Activated T-cell treated with anti-CD3 and anti-CD28 coated beads for 4 hours (primary cell): ENCODE measurements at places on chromosomes 7 and 10.

DNA sequence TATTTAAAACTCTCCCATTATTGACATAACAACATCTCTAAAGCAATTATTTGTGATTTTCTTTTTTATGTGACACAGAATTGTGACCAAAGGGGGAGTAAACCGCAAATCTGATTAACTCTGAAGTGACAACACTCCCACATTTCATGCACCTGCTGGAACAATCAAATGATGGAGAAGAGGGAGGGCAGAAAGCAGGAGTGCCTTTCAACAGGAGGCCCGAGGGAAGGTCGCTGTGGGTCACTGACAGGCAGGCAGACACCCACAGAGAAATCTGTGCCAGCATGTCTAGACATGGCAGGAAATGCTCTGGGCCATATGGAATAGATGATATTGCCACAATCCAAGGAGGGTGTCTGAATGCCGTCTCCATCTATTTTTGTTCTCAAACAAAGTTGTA is 247.3 kb downstream of the DOCK4 start:
- no peak for DNase-seq

GRCh38 chr10:130816116-130816901 is 495.2 kb downstream of the TCERG1L start:
- no peak for DNase-seq

DNA sequence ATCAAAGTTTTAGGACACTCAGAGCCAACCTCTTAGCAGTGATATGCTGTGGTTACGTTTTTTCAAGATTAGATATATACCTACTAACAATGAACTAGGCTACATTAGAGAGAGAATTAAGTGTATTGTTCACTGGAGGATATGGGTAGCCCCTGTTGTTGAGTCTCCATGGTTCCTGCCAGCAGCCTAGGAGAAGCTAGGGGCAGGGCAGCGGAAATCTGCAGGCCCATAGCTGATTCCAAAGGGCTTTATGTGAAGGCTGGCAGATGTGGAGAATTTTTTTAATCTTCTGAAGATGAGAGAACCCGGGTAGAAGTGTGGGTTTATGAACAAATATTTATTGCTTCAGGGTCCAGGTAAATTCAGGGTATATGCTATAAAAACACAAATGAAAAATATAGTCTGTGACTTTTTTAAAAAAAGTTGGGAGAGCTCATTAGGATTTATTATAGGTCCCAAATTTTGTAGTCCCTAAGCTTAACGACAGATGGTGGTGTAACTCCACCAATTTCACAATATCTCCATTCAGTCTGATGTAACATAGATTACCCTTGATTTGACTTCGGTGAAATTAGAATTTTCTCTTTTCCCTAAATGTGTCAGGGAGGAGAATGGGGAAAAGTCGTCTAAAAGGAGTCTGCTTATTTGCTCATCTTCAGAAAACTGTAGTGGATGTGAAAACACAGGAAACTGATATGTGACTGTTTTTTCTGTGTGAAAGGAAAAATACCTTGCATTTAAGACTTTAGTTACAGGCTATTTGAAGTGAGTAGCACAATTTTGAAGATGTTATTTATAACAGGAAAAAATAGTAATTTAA is 163.0 kb upstream of the PPP1R3A start:
- DNase-seq: no peak

- DNase-seq: no peak
These were observed 1274.0 kb upstream of the CELF2 start for GRCh38 chr10:9743639-9744038.

DNA sequence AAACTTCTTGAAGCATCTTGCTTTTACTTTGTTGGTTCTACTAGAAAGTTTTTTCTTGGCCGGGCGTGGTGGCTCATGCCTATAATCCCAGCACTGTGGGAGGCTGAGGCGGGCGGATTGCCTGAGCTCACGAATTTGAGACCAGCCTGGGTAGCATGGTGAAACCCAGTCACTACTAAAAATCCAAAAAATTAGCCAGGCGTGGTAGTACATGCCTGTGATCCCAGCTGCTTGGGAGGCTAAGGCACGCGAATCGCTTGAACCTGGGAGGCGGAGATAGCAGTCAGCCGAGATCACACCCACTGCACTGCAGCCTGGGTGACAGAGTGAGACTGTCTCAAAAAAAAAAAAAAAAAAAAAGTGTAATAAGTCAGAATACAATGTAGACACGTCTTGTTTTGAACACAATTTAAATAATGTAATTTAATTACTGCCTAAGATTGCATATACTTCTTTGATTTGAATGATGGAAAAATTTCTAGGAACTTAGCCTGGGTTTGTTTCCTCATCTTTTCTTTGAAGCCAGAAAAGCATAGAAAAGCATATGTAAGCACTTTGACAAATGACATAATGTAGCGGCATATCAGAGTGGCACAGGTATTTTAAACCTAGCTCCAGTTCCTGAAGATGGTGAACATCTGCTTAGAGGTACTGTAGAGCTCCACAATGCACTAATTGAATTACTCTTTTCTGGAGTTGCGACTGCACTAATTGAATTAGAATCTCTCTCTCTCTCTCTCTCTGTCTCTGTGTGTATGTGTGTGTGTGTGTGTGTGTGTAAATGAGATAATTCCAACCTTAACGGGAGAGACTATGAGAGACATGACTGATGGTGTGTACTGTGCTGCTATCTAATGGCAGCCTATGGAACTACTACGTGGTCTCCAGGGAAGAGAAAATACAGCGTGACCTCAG is 87.8 kb downstream of the BTRC start:
- peak; percentile 1 for DNase-seq

- no peak for DNase-seq
These were observed 297.9 kb upstream of the CACNA2D1 start for GRCh38 chr7:82741493-82741892.

- DNase-seq: no peak
These were observed 31.5 kb downstream of the ORC5 start for GRCh38 chr7:104176332-104176731.

DNA sequence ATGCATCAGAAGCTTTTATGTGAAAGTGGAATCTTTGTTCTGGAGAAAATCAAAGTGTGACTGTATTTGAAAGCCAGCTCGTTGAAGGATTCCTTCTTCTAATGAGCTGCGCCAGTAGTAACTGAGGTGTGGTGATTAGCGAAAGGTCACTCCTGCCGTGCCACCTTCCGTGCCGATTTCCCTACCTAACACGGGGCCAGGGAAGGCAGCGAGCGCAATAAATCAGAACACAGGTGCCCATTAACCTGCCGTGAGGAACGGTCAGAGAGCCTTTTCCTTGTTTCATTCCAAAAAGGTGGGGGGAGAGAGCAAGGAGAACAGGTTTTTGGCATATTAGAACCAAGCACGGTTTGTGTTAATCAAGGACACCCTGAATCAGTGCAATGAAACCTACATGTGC is 258.0 kb downstream of the CELF2 start:
- no peak for DNase-seq
